ENCODE measurements at places on chromosomes 16 and 17.

DNA sequence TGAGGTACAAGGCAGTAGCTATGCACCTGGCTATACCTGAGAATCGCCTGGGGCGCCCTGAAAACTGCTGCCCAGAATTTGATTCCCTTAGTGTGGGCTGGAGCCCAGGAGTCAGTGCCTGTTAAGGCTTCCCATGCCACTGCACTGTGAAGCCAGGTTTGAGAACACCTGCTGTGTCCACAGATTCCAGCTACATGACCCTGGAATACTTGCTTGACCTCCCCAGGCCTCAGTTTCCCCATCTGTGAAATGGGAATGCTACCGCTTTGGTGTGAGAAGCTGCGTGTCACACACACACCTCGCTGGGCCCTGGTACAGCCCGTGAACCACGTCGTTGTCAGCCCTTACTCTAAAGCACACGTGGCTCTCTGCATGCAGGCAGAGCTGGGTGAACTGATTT lies 271.0 kb downstream of the C16orf95 start:
- no peak overlapping the region for H3K4me3 ChIP-seq
- H3K36me3 ChIP-seq = no peaks in the 10 kb centered on the region
- no peaks in the 10 kb centered on the region for H3K4me1 ChIP-seq
- no peak overlapping the region for H3K27ac ChIP-seq

DNA sequence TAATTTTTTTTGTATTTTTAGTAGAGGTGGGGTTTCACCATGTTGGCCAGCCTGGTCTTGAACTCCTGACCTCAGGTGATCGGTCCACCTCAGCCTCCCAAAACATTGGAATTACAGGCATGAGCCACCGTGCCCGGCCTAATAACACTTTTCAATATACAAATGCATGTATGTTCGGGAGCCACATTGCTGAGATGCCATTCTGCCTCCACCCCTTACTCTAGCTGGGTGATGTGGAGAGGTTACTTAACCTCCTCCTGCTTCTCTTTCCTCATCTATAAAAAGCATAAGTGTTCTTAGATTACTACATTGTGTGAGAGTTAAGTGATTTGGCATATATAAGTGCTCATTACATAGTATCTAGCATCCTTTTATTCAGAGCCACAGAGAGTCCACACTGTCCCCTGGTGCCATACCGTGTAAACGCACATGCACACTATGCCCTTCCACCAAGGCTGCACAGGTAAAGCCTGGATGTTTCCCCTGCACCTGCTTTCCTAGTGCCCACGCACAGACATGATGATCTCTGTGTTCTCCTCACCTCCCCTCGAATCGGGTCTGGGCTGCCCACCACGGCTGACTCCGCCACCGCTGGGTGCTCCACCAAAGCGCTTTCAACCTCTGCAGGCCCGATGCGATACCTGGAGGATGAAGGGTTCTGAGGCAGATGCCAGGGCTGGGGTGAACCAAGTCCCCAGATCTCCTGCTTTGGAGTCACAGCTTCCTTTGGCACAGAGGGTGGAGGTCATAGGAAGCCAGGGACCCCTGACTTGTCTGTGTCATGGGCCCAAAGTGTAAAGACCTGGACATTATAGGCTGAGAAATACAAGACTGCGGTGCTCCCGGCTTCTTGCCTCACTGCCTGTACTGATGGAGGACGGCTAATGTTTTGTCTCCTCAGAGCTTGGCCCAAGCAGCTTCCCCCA lies 49.0 kb upstream of the ACSM2B start:
- H3K36me3 ChIP-seq = no peaks in the 10 kb centered on the region
- no peaks in the 10 kb centered on the region for H3K27me3 ChIP-seq

DNA sequence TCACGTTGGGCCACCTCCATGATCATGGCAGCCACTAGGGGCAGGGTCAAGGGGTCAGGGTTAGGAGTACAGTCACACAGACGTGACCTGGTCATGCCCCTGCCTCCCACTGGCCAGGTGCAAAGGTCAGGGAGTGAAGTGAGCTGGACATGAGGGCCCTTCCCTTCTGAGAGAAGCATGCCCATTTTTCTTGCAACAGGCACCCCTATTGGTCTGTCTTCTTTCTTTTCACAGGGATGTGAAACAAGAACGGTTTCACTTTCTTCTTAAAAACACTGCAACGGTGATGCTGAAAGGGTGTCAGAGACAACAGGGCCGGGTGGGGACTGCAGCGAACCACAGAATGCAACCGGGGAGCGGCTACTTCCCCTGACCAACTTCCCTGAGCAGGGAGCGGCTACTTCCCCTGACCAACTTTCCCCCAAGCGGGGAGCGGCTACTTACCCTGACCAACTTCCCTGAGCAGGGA lies 52.1 kb upstream of the DOC2B start:
- H3K27me3 ChIP-seq = no peaks in the 10 kb centered on the region
- H3K4me1 ChIP-seq = peaks cover 6% of the 10 kb centered on the region
- H3K4me3 ChIP-seq = no peak overlapping the region
- H3K27ac ChIP-seq = no peak overlapping the region

GRCh38 chr17:73208139-73208827 lies 15.4 kb downstream of the COG1 start:
- DNase-seq = no peak
- peaks cover 60% of the 10 kb centered on the region for H3K36me3 ChIP-seq
- H3K27me3 ChIP-seq = no peaks in the 10 kb centered on the region
- H3K4me3 ChIP-seq = no peak overlapping the region

- no peaks in the 10 kb centered on the region for H3K27me3 ChIP-seq
- H3K4me1 ChIP-seq = no peaks in the 10 kb centered on the region
- no peak for DNase-seq
- no peak overlapping the region for H3K27ac ChIP-seq
Measured at GRCh38 chr16:5024632-5025031, 9.1 kb downstream of the NAGPA start.

DNA sequence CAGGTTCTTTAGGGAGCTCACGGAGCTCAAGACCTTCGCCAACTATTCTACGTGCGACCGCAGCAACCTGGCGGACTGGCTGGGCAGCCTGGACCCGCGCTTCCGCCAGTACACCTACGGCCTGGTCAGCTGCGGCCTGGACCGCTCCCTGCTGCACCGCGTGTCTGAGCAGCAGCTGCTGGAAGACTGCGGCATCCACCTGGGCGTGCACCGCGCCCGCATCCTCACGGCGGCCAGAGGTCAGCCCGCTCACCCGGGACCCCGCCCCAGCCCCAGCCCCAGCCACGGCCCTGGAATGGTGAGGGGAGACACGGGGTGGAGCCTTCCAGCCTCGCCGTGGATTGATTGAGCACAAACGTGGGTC lies 13.5 kb downstream of the SARM1 start:
- DNase-seq = no peak
- H3K27ac ChIP-seq = no peak overlapping the region
- H3K27me3 ChIP-seq = no peaks in the 10 kb centered on the region
- peaks cover 20% of the 10 kb centered on the region for H3K36me3 ChIP-seq

DNA sequence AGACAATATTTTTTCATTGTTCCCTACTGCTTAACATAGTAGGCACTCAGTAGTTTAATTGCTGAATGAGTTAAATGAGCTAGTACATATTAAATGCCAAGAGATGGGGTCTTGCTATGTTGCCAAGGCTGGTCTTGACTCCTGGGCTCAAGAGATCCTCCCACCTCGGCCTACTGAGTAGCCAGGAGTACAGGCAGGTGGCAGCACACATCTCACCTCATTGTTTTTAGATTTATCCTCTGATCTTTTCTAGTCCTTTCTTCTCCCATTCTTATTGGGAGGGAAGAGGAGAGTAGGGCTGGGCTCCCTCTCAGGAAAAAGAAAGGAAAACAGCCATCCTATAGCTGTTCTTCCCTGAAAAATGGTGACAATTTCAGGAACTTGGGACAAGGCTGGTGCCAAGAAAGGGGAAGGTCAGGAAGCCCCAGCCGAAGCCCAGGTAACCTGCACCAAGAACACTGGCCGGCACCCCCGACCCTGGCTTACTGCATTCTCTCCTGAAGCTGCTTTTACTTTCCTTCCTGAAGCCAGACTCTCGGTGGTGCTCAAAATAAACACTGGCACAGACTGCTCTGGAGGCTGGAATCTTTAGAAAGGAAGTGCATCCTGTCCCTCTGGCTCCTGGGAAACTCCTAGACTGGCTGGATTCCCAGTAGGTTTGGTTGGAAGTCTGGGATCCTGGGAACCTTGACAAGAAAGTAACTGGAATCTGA lies 2.7 kb downstream of the TNFAIP1 start:
- H3K36me3 ChIP-seq = peaks cover 24% of the 10 kb centered on the region
- H3K4me3 ChIP-seq = no peak overlapping the region

GRCh38 chr16:27748868-27749546 lies 199.1 kb downstream of the KATNIP start:
- DNase-seq = no peak
- no peak overlapping the region for H3K4me3 ChIP-seq
- H3K27ac ChIP-seq = peak overlapping the region; percentile 14
- H3K36me3 ChIP-seq = peaks cover 10% of the 10 kb centered on the region
- H3K27me3 ChIP-seq = no peaks in the 10 kb centered on the region

DNA sequence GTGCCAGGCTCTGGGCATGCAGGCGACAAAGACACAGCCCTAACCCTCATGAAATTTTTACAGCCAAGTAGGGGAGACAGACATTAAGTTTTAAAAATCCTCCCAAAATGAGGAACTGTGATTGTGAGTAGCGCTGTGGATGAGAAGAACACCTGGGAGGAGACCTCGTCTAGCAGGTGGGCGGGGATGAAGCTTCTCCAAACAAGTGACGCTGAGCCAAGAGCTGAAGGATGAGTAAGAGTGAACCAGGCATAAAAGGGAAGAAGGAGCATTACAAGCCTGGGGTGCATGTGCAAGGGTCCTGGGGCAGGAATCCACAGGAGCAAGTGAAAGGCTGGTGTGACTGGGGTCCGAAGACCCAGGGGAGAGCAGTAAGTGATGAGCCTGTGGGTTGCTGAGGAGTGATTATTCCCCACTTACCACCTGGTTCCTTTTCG lies 149.4 kb upstream of the HS3ST2 start:
- H3K27me3 ChIP-seq = no peaks in the 10 kb centered on the region
- no peaks in the 10 kb centered on the region for H3K4me1 ChIP-seq
- DNase-seq = no peak
- no peak overlapping the region for H3K4me3 ChIP-seq
- no peak overlapping the region for H3K27ac ChIP-seq

GRCh38 chr17:45293413-45294211 lies 23.2 kb downstream of the MAP3K14 start:
- peaks cover 74% of the 10 kb centered on the region for H3K4me1 ChIP-seq
- H3K27ac ChIP-seq = peak overlapping the region; percentile 64
- no peak overlapping the region for H3K4me3 ChIP-seq
- H3K36me3 ChIP-seq = peaks cover 27% of the 10 kb centered on the region
- DNase-seq = no peak
- H3K27me3 ChIP-seq = no peaks in the 10 kb centered on the region

- H3K27ac ChIP-seq = no peak overlapping the region
- H3K4me3 ChIP-seq = no peak overlapping the region
- DNase-seq = no peak
- H3K27me3 ChIP-seq = no peaks in the 10 kb centered on the region
- H3K36me3 ChIP-seq = peaks cover 20% of the 10 kb centered on the region
- peaks cover 35% of the 10 kb centered on the region for H3K4me1 ChIP-seq
Measured at GRCh38 chr17:67136191-67137025, 92.1 kb downstream of the CACNG1 start.

DNA sequence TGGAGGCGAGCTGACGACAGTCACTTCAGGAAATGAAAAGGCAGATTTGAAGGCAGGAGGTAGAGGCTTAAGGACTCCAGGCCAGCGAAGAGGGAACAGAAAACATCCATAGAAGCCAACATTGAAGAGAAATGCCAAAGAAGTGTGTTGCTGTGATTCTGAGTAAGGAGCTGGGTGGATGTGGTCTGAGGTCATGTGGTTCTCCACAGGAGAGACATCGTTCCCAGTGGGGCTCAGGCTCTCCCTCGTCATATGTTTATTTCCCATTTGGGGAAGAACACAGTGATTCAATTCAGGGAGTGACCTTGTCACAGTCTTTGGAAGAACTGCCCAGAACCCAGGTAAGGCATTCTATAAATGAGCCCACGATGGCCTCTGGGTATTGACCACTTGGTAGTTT lies 6.6 kb upstream of the PMP22 start:
- no peak for DNase-seq
- H3K36me3 ChIP-seq = no peaks in the 10 kb centered on the region
- peaks cover 40% of the 10 kb centered on the region for H3K27me3 ChIP-seq
- H3K27ac ChIP-seq = no peak overlapping the region
- H3K4me1 ChIP-seq = no peaks in the 10 kb centered on the region
- H3K4me3 ChIP-seq = no peak overlapping the region

DNA sequence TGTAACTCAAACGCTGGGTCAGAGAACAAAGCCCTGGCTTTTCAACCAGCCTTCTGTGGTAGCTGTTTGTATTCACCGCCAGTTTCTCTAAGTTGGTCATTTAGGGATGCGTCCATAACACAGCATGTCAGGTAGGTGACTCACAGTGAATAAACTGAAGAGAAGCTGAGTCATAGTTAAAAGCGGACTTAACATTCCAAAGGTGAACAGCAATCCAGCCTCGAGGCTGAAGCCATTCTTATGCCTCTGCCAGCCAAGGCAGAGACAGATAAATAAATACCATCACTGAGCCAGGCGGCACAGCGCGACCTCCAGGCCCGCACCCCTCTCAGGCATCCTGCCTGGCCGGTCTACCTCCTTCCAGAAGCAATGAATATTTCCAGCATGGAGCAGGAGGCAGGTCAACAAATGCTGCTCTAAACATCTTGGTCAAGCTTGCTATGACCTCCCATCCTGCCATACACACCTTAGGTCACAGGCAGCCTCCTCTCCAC lies 12.4 kb upstream of the CACNG4 start:
- no peaks in the 10 kb centered on the region for H3K4me1 ChIP-seq
- H3K4me3 ChIP-seq = no peak overlapping the region
- no peaks in the 10 kb centered on the region for H3K36me3 ChIP-seq
- H3K27ac ChIP-seq = no peak overlapping the region

GRCh38 chr17:39946551-39947330 lies 16.1 kb upstream of the GSDMA start:
- no peak for DNase-seq
- H3K4me3 ChIP-seq = no peak overlapping the region
- no peaks in the 10 kb centered on the region for H3K36me3 ChIP-seq

GRCh38 chr17:15392326-15392741 lies 50.9 kb upstream of the TEKT3 start:
- H3K27ac ChIP-seq = no peak overlapping the region
- H3K27me3 ChIP-seq = peaks cover 58% of the 10 kb centered on the region
- H3K36me3 ChIP-seq = no peaks in the 10 kb centered on the region
- DNase-seq = no peak
- H3K4me3 ChIP-seq = no peak overlapping the region

- DNase-seq = peak; percentile 73
- H3K27ac ChIP-seq = peak overlapping the region; percentile 84
- H3K4me1 ChIP-seq = peaks cover 51% of the 10 kb centered on the region
- H3K36me3 ChIP-seq = peaks cover 19% of the 10 kb centered on the region
- no peaks in the 10 kb centered on the region for H3K27me3 ChIP-seq
- peak overlapping the region; percentile 62 for H3K4me3 ChIP-seq
Measured at GRCh38 chr16:324451-325334, 27.8 kb downstream of the AXIN1 start.

DNA sequence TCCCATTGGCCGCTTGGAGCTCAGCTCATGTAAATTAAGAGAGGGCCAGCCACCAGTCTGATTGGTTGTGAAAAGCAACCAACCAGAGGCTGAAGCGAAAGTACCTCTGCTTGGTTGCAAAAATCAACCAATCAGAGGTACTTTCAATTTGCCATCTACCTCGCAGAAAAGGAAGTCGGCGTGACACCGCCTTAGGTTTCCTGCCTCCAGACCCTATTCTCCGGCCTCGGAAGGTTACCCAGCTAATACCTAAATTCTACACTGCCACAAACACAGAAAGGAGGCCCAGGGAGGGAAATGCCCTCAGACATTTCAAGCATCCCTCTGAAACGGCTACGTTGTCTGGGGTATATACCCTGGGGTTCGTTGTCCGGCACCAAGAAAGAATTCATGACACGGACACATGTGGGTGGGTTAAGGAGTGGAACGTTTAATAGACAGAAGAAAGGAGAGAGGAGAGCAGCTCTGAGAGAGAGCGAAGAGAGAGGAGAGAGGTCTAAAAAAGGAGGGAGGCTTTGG lies 481.3 kb downstream of the TMEM114 start:
- no peak overlapping the region for H3K27ac ChIP-seq
- H3K4me1 ChIP-seq = no peaks in the 10 kb centered on the region
- no peak overlapping the region for H3K4me3 ChIP-seq
- DNase-seq = no peak
- H3K36me3 ChIP-seq = no peaks in the 10 kb centered on the region
- H3K27me3 ChIP-seq = no peaks in the 10 kb centered on the region

Measured in central memory CD8-positive, alpha-beta T cell (primary cell).